H1 (cell line): ENCODE measurements at places on chromosomes 3 and 15. TPM values are rescaled to one million over a fixed set of nuclear protein-coding genes. Genes with fewer than 3 reads are reported as not detected.

STRC gene
- polyA plus RNA-seq, result 0.41 and 0.57 TPM in 2 replicates

CPLX3 gene
- 0.17 and 0.27 TPM in 2 replicates for polyA plus RNA-seq

NECTIN3 gene
- polyA plus RNA-seq, result 9.4 and 13.6 TPM in 2 replicates

GP9 gene
- not detected in 2 replicates for polyA plus RNA-seq

MFGE8 gene
- polyA plus RNA-seq, result 2,117 and 2,643 TPM in 2 replicates

COL6A5 gene
- polyA plus RNA-seq, result 0.05 TPM in 1 of 2 replicates, not detected in the other

FAM107A gene
- polyA plus RNA-seq, result 0.51 and 1.1 TPM in 2 replicates

KBTBD8 gene
- 1.2 and 3.2 TPM in 2 replicates for polyA plus RNA-seq

ABHD10 gene
- polyA plus RNA-seq, result 5.8 and 10.9 TPM in 2 replicates

GRCh38 chr3:3664935-3665334 lies 134.3 kb upstream of the LRRN1 start:
- no peak for DNase-seq

GRCh38 chr3:73513260-73513659 lies 111.5 kb downstream of the PDZRN3 start:
- DNase-seq, result no peak

- DNase-seq, result no peak
These were observed 73.7 kb downstream of the IGSF11 start for GRCh38 chr3:118960876-118961450.

- DNase-seq, result peak; percentile 93
These were observed 4.0 kb downstream of the CCDC51 start for GRCh38 chr3:48435774-48436476.

DNA sequence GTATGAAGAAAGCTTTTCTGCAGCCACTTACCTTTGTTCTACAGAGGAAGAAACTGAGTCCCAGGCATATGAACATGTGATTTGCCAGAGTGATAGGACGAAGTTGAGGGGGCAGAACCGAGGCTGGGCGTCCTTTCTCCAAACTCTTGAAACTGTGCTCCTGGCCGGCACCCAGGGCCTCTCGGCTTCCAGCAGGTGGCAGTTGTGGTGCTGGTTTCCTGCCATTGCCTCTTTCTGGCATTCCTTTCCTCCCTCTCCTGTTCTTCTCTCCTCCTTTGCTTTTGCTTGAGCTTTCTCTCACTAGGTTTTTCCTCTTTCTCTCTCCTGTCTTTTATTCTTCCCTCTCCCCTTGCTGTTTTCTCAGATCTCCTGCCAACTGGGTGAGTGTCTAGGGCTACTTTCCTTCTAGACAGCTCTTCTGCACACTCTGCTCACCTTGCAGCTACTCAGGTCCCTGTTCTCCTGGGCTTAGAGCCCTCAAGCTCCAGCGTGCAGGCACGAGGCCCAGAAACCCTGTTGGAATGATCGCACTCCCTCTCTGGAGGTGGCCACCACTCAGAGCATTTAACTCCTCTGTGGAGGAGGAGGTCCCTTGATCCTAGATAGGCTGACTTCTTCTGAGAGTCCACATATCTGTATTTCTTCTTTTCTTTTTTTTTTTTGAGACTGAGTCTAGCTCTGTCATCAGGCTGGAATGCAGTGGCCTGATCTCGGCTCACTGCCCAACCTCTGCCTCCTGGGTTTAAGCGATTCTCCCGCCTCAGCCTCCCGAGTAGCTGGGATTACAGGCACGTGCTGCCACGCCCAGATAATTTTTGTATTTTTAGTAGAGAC lies 26.2 kb downstream of the TRAK1 start:
- peak; percentile 59 for DNase-seq

- no peak for DNase-seq
These were observed 101.8 kb downstream of the CFAP20DC start for GRCh38 chr3:58948018-58948417.

DNA sequence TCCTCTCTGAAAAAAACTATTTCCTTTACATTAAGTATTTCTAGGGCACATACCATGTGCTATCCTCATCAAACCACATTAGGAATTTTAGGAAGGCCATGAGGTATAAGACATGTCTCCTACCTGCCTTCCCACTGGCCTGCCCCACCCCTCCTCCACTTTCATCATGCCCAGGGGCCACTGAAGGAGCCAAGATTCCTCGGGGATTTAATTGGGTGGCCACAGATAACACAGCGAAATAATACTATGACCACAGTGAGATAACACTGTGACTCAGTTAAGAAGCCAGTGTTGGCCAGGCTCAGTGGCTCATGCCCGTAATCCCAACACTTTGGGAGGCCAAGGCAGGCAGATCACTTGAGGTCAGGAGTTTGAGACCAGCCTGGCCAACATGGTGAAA lies 9.8 kb upstream of the BMF start:
- DNase-seq, result no peak

- no peak for DNase-seq
These were observed 133.2 kb upstream of the PLXND1 start for GRCh38 chr3:129739634-129740033.

- DNase-seq, result no peak
These were observed 108.5 kb downstream of the ASB7 start for GRCh38 chr15:100710744-100711515.

DNA sequence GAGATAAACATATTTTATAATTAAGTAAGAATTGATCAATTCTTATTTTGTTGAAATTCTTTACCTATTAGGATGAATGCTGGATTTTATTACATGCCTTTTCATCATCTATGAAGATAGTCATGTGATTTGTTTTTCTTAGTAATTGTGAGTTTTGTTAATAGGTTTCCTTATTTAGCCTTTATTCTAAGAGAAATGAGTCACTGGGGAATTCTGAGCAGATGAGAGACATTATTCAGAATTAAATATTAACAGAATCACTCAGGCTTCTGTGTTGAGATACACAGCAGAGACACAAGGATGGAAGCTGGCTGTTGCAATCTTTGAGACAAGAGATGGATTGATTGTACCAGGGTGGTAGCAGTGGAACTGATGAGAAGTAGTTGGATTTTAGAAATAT lies 7.4 kb upstream of the ANO10 start:
- DNase-seq, result no peak

DNA sequence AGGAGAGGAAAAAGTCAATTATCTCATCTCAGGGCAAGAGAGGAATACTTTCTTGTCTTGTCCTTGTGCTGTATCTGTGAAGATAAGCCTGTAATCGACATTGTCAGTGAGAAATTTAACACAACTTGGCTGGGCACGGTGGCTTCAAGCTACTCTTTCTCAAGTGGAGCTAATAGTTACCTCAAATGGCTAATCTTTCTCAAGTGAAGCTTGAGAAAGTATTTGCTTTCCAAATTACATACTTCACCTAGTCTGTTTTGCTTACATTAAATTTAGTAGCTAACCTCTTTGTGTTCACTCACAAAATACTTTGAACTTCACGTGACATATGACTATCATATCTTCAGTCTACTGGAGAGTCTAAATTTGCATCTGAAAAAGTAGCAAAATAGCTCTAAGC lies 48.3 kb upstream of the B3GALNT1 start:
- DNase-seq, result no peak

DNA sequence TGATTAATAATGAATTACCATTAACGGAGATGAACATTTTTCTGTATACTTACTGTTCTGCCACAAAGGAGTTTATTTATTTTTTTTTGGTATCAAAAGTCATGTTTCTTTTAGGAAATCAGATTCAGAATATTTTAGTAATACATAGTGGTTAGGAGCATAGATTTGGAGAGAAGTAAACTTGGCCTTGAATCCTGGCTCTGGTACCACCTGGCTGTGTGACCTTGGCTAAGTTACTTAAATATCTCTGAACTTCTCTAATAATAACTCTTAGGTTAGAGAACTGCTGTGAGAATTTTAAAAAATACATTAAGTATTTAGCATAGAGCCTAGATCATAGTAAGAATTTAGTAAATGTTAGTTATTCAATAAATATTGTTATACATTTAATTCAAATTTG lies 309.1 kb downstream of the RBMS3 start:
- no peak for DNase-seq
